ENCODE measurements at places on chromosomes 6 and 20. TPM values are rescaled to one million over a fixed set of nuclear protein-coding genes. Genes with fewer than 3 reads are reported as not detected.

SLC22A2 gene
- total RNA-seq, result not detected

SNX5 gene
- 248 TPM for total RNA-seq

LGSN gene
- total RNA-seq, result not detected

XKR7 gene
- not detected for total RNA-seq

EBF4 gene
- total RNA-seq, result 12.3 TPM

HLA-DRB5 gene
- 15.8 TPM for total RNA-seq

B3GALT4 gene
- total RNA-seq, result 5.6 TPM

RCAN2 gene
- 0.44 TPM for total RNA-seq

FOXQ1 gene
- not detected for total RNA-seq

POLR3F gene
- total RNA-seq, result 13.4 TPM

RBM24 gene
- total RNA-seq, result not detected

GHRH gene
- not detected for total RNA-seq

HLA-DQA1 gene
- 13.3 TPM for total RNA-seq

ELOVL2 gene
- not detected for total RNA-seq

BPIFB1 gene
- total RNA-seq, result not detected

ARFGEF2 gene
- 30.1 TPM for total RNA-seq

AFG1L gene
- 6.0 TPM for total RNA-seq

DNA sequence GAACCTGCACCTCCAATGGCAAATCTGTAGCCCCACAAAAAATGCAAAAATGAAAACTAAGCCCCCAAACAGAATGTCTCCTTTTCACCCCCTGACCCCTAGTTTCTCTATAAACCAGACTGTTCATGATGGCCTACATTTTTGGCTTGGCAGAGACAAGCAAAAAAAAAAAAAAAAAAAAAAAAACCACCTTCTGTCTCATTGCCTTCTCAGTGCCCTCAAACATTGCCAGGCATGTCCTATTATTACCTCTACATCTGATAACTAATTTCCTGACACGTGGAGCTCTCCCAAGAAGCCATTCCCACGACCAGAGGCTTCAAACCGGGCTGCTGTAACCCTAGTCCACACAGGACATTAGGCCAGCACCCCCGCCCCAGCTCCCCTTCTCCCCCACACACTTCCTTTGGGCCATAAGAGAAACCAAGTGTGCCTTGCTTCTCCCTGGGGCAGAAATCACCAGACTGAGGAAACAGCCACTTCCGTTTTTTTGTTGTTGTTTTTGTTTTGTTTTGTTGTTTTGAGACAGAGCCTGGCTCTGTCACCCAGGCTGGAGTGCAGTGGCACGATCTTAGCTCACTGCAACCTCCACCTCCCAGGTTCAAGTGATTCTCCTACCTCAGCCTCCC lies 65.4 kb downstream of the GPR6 start:
- DNase-seq, result no peak

GRCh38 chr6:35208419-35208818 lies 5.3 kb upstream of the SCUBE3 start:
- DNase-seq, result no peak

GRCh38 chr6:163599136-163599535 lies 184.6 kb downstream of the QKI start:
- DNase-seq, result no peak

GRCh38 chr20:10876558-10876957 lies 202.8 kb upstream of the JAG1 start:
- no peak for DNase-seq

DNA sequence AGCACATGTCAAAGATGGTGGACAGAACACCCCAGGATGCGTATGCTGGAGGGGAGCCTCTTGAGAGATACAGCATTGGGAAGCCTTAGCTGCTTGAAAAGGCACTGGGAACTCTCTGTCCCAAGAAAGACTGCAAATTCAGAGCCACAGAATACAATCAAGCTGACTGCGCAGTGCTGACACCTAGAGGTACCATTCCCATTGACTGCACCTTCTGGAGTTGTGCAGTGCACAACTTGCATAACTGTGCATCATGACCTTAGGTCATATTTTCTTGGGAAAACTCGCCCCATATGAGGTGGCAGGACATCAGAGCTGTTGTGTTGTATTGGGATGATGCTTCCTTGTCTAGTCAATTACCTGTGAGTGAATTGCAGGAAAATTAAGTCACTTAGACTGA lies 646.5 kb upstream of the NOX3 start:
- no peak for DNase-seq

- DNase-seq, result no peak
Observed at GRCh38 chr20:57060407-57061050, 205.9 kb downstream of the BMP7 start.

DNA sequence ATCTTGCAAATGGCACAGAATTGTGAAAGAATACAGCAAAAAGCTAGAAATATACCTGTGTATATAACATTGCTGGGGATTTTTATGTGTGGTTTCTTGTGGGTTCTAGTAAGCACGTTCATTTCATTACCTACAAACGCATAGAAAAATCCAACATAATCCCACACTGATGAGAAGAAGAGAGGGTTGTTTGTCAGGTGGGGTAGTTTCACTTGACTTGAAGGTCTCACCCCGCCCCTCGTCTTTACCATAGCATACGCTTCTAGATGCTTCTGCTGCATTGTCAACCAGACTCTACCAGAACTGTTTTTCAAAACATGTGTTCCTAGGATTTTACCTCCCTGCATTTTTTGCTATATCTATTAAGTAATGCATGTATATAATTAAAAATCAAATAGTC lies 284.1 kb upstream of the TAB2 start:
- peak; percentile 31 for DNase-seq

GRCh38 chr20:35893942-35894341 lies 60.4 kb downstream of the SCAND1 start:
- no peak for DNase-seq

DNA sequence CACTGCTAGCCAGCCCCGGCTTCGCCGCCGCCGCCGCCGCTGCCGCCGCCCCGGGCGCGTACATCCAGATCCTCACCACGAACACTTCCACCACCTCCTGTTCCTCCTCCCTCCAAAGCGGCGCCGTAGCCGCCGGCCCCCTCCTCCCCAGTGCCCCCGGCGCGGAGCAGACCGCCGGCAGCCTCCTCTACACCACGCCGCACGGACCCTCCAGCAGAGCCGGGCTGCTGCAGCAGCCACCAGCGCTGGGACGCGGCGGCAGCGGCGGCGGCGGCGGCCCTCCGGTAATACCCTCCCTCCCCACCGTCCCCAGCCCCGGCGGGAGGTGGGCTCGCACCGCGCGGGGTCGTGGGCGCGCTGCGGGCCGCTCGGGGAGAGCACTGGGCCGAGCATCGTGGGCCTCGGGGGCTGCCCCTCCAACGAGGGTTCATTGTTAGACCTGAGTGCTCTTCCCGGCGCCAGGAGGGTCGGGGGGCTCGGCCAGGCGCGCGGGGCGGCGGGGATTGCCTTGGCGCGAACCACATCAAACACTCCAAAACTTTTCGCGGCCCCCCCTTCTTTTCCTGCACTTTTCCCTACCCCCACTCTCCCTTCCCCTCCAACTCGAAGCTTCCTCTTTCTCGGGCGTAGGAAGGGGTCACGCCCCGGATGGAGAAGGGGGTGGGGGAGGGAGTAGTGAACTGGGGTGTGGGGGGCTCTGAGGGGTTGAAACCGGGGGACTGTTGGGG lies 827 bp downstream of the E2F3 start:
- peak; percentile 31 for DNase-seq

DNA sequence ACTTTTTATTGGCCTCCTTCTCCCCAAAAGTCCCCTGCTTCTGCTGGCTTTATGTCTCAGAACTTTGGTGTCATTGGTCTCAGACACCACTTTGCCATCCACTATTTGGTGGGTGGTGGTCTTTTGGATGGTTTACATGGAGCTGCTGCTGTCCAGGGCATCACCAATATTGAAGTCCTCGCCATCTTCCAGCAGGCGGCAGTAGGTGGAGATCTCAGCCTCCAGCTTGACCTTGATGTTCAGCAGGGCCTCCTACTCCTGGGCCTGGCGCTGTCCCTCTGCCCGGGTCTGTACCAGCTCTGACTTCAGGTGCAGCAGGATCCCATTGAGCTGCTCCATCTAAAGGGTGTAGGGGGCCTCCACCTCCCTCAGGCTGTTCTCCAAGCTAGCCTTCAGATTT lies 148.4 kb upstream of the FOXA2 start:
- DNase-seq, result no peak

GRCh38 chr6:150412221-150412620 lies 43.4 kb downstream of the IYD start:
- no peak for DNase-seq

DNA sequence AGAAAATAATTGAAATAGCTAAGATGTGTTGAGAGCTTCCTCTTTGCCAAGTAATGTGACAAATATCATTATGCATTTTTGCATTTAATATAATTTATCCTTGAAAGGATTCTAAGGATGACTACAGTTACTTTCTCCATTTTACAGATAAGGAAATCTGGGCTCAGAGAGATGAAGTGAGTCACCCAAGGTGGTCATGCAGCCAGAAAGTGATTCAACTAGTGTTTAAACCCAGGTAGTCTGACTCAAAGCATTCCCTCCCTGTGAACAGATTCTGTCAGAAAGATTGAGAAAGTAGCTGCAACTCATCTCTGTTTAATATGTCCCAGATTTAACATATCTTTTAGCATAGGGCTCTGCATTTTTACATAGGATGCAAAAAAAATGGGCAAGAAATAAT lies 28.1 kb downstream of the NRSN1 start:
- DNase-seq, result no peak

DNA sequence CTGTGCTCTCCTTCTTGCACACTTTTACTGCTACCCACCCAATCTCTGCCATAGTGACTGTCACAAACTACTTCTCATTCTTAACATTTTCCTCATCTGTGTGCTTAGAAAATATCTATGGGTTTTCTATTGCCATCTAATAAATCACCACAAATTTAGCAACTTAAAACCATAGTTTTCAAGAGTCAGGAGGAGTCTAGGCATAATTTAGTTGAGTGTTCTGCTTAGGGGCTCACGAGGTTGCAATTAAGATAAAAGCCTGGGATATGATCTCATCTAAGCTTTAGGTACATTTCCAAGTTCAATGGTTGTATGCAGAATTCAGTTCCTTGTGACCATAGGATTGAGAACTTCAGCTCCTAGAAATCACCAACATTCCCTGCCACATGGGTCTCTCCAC lies 98.8 kb downstream of the CLVS2 start:
- DNase-seq, result no peak

DNA sequence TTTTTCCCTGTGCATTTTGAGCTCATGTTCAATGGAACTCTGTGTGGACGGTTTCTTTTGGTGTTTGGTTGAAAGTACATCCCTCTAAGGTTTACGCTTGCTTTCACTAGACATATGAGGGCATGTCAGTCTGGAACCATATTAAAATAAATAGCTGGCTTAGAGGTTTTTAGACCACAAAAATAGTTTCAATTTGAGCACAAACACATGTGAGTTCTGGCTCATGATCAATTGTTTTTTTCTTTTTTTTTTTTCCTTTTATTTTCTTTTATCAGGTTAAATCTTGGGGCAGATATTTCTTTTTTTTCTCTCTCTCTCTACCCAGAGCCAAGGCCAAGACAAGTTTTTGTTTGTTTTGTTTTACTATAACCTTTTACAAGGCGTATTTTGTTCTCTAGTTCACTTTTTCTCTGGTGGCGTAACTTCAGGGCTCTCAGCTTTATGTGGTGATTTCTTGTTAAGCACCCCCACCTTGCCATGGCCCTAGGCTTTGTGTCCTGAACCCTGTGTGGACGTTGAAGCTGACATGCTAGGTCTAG lies 92.9 kb downstream of the SHLD1 start:
- DNase-seq, result no peak

GRCh38 chr6:60991427-60992028 lies 1294.5 kb downstream of the KHDRBS2 start:
- DNase-seq, result no peak

- no peak for DNase-seq
Observed at GRCh38 chr6:31661262-31662123, 915 bp upstream of the C6orf47 start.

DNA sequence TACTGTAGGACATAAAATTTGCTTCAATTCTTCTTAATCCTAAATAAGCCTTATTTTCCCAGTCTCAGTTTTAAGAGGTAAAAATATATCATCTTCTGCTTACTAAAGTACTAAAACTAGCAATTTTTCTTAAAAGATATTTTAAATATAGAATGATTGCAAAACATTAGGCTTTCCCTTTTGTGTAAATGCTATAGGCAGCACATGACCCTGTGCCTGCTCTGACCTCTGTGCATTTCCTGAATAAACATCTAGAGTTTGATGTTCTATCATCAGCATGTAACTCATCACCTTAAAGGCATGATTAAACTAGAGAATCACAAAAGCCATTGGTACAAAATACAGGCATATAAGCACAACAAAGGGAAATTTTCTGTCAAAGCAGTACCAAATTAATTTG lies 422.7 kb downstream of the TFAP2B start:
- no peak for DNase-seq

GRCh38 chr6:116461932-116462885 lies 1.0 kb downstream of the CALHM6 start:
- DNase-seq, result peak; percentile 67

DNA sequence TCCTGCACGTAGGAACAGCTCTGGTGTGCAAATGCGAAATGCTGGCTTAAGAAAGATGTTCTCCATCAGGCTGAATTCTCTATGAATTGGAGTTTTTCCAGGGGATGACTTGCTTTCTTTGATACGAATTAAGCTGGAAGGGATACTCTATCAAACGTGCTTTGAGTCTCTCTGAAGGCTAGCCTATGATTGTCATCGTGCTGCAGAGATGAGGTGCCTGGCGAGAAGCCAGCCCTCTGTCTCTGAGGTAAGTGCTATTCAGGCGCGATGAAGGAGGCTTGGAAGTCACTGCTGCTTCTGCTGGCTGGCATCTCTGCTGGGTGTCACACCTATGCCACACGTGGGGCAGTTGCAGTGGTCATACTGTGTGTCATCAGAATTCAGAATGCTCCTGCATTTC lies 223.7 kb downstream of the TAF4 start:
- DNase-seq, result no peak

GRCh38 chr6:109807881-109808280 lies 116.8 kb downstream of the FIG4 start:
- no peak for DNase-seq

DNA sequence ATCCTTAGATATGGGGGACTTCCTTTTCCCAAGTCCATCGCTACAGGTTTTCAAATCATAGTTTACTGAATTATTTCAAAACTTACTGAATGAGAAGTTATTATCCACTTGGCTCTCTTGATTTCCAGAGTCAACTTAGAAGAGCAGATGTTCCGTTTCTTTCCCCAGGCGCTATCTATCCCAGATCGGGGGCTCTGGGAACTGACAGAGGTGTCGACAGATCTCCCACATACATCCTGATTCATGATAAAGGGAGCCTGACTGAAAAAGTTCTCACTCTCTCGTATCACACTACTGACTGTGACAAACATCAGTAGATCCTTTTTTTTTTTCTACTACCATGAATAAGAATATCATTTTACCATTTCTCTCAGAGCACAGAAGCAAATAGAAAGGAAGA lies 654.8 kb downstream of the RNF144B start:
- no peak for DNase-seq

DNA sequence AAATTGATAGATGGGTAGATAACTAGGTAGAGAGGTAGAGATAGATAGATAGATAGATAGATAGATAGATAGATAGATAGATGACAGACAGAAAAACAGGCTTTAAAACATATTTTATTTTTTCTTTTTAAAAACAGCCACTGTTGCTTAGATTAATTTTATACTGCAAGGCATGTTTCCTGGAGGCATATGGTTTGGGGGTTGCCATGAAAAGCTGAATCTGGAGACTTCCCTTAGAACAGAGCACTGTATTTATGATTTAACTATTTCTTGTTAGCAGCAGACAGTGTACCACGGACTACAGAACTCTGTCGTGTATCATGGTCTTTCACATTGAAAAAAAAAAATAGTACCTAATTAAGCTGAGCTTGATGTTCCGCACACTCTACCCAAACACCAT lies 38.8 kb downstream of the METTL24 start:
- no peak for DNase-seq
